CD8-positive, alpha-beta memory T cell (primary cell): ENCODE measurements at places on chromosomes 5 and 9.

GRCh38 chr5:93476251-93476742 lies 104.7 kb downstream of the NR2F1-AS1 start:
- no peak overlapping the region for H3K27ac ChIP-seq
- DNase-seq = no peak
- H3K36me3 ChIP-seq = no peaks in the 10 kb centered on the region
- H3K4me1 ChIP-seq = no peaks in the 10 kb centered on the region
- H3K27me3 ChIP-seq = no peaks in the 10 kb centered on the region
- no peak overlapping the region for H3K4me3 ChIP-seq

DNA sequence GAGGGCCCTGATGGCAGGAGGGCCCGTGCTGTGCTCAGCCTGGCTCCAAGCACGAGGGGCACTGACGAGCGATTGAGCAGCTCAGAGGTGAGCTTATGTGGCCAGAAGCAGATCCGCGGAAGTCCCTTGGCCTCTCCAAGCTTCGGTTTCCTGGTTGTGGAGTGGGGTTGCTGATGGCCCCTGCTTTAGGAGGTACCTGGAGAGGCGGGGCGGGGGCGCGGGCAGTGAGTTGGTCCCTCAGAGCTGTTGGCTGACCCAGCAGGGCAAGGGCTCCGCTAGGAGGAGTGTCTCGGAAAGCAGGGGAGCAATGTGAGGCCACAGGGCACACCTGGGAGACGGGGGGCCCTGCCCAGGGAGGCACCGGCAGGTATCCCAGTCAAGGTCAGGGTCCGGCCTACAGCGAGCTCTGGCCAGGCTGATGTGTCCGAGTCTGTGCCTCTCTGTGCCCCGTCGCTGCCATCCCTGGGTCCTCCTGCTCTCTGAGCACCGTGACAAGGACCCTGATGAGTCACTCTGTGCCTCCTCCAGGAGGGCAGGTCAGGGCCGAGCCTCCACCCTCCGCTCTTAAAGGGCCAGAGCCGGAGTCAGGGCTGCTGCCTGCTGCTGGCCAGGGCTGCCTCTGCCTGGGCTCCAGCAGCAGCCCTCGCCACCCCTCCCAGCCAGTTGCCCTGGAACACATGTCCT lies 14.8 kb downstream of the NCS1 start:
- H3K4me1 ChIP-seq = no peaks in the 10 kb centered on the region
- H3K4me3 ChIP-seq = no peak overlapping the region
- DNase-seq = no peak
- H3K36me3 ChIP-seq = no peaks in the 10 kb centered on the region

- peaks cover 5% of the 10 kb centered on the region for H3K27me3 ChIP-seq
- H3K4me3 ChIP-seq = no peak overlapping the region
- no peaks in the 10 kb centered on the region for H3K36me3 ChIP-seq
- no peak for DNase-seq
- H3K27ac ChIP-seq = no peak overlapping the region
Measured at GRCh38 chr9:2854617-2855016, 10.7 kb upstream of the PUM3 start.

DNA sequence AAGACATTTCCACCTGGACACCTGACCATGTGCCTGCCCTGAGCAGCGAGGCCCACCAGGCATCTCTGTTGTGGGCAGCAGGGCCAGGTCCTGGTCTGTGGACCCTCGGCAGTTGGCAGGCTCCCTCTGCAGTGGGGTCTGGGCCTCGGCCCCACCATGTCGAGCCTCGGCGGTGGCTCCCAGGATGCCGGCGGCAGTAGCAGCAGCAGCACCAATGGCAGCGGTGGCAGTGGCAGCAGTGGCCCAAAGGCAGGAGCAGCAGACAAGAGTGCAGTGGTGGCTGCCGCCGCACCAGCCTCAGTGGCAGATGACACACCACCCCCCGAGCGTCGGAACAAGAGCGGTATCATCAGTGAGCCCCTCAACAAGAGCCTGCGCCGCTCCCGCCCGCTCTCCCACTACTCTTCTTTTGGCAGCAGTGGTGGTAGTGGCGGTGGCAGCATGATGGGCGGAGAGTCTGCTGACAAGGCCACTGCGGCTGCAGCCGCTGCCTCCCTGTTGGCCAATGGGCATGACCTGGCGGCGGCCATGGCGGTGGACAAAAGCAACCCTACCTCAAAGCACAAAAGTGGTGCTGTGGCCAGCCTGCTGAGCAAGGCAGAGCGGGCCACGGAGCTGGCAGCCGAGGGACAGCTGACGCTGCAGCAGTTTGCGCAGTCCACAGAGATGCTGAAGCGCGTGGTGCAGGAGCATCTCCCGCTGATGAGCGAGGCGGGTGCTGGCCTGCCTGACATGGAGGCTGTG lies 32.4 kb downstream of the CXXC5 start:
- no peak overlapping the region for H3K4me3 ChIP-seq
- H3K36me3 ChIP-seq = no peaks in the 10 kb centered on the region
- no peaks in the 10 kb centered on the region for H3K4me1 ChIP-seq
- no peak overlapping the region for H3K27ac ChIP-seq

- DNase-seq = no peak
- H3K36me3 ChIP-seq = no peaks in the 10 kb centered on the region
- H3K27ac ChIP-seq = no peak overlapping the region
- no peaks in the 10 kb centered on the region for H3K4me1 ChIP-seq
- no peaks in the 10 kb centered on the region for H3K27me3 ChIP-seq
Measured at GRCh38 chr9:77883846-77884771, 147.5 kb downstream of the GNAQ start.

- H3K27me3 ChIP-seq = no peaks in the 10 kb centered on the region
- no peak for DNase-seq
- H3K27ac ChIP-seq = no peak overlapping the region
Measured at GRCh38 chr5:136682986-136683385, 317.6 kb upstream of the TRPC7 start.
